ENCODE measurements at places on chromosomes 11 and 22.

GRCh38 chr11:114799476-114799875 is 121.1 kb downstream of the NXPE2 start:
- DNase-seq = no peak

GRCh38 chr11:15716550-15716949 is 601.8 kb downstream of the INSC start:
- no peak for DNase-seq

DNA sequence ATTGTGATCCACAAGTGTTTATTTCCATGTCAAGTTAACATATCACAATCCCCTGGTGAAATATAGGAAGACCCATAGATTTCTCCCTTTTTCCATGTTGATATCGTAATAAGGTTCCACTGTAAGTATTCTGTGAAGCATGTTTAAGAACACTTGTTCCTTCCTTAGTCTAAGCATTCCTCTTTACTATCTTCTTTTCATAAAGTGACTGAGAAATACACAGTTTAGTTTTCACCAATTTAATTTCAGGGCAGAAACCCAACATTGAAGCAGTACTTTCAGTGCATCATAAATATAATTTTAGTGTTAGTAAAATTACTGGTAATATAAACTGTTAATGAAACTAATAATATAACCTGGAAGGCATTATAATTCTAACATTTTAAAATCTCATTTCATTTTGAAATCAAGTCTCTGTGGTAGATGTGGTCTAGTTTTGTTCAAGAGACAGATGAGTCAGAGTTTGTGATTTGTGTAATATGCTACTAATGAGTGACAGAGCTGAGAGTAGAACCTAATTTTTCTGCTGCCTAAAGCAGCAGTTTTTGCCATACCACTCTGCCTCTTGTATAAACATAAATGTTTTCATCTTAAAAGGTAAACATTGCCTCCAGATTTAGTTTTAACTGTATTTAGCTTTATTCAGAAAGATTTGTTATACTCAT is 79.4 kb downstream of the ATM start:
- DNase-seq = no peak

- no peak for DNase-seq
Observed at GRCh38 chr22:32469799-32470212, 4.8 kb upstream of the FBXO7 start.

- no peak for DNase-seq
Observed at GRCh38 chr11:96125400-96125799, 201.5 kb upstream of the MTMR2 start.

- DNase-seq = no peak
Observed at GRCh38 chr11:131041331-131042040, 125.2 kb upstream of the SNX19 start.

- DNase-seq = peak; percentile 75
Observed at GRCh38 chr22:19143967-19144400, 467 bp downstream of the ESS2 start.

- DNase-seq = peak; percentile 36
Observed at GRCh38 chr22:49752598-49753091, 75.0 kb downstream of the BRD1 start.

- no peak for DNase-seq
Observed at GRCh38 chr11:95547976-95548375, 241.6 kb downstream of the FAM76B start.

DNA sequence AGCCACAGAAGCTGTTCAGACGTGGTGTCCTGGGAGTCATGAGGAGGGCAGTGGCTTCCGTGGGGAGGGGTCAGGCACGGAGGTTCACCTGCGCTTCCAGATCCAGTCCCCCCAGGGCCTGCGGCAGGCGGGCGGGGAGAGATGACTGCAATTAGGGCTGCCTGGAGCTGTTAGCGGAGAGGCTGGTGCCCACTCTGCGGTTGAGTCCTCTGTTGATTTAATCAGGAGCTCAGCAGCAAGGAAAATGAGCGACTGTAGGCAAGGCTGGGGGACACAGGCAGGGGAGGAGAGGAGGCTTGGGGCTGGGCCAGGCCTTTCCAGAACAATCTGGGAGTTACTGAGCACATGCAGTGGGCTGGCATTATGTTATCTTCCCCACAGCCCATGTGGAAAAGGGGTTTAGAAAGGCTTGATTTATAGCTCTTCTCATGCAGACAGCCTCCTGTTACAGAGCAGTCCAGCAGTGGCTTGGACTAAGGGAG is 13.1 kb downstream of the PLCB3 start:
- no peak for DNase-seq

- DNase-seq = no peak
Observed at GRCh38 chr22:36540867-36541642, 12.1 kb upstream of the EIF3D start.

GRCh38 chr11:115194802-115195110 is 309.5 kb downstream of the CADM1 start:
- DNase-seq = peak; percentile 69

DNA sequence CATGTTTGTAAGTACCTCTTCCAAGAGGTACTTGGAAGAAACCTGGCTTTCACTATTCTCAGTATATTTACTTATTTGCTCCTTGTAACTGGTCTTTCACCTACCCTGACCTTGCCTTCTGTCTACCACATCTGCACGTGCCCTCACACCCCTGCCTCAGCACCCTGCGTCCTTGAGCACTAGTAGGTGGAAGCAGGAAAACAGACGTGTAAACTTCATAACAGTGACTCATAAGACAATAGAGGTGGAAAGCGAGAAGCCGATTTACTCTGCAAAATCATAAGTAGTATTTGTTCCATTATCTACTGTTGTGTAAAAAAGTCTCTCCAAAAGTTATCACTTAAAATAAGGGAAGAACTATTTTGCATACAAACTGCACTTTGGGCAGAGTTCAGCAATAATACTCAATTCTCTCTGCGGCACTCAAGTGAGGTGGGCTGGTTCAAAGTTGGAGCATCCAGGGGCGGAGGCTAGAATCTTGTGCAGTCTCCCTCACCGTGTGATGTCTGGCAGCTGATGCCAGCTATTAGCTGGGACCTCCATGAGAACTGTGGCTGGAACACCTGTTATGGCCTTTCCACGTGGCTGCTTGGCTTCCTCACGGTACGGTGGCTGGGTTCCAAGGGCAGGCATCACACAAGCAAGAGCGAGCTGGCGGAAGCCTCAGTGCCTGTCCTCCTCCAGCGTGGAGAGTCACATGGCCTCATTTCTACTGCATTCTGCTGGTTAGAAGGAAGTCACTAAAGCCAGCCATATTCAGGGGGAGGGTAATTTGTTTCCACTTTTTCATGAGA is 30.4 kb downstream of the PACS1 start:
- peak; percentile 85 for DNase-seq

GRCh38 chr11:19228968-19229367 is 11.8 kb downstream of the E2F8 start:
- no peak for DNase-seq

Measured in activated CD8-positive, alpha-beta memory T cell treated with anti-CD3 and anti-CD28 coated beads, Interleukin-2, amount 10 ng/mL, durations not matched to agents 7 days and 5 days (primary cell).